ENCODE measurements at places on chromosomes 7 and 10.

GRCh38 chr7:81926-82756 is 110.2 kb upstream of the FAM20C start:
- no peak for DNase-seq

GRCh38 chr7:3910054-3910453 is 609.0 kb downstream of the SDK1 start:
- DNase-seq = no peak

DNA sequence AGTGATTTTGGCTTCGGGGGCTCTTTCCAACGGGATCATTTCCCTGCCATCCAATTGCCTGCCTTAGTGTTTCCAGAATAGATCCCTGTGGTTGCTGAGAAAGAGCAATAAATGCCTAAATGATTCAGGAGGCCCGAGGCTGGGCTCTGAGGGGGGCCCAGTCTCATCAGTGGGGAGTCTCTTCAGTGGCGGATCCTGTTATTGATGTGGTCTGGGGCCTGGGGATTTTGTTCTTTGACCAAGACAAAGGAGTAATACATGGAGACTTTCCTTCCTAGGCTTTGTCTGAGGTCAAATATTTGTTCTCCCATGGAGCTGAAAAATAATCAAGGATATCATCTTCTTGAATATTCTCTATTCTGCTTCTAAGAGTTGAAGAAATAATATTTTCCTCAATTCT is 40.8 kb downstream of the TAS2R41 start:
- no peak for DNase-seq

DNA sequence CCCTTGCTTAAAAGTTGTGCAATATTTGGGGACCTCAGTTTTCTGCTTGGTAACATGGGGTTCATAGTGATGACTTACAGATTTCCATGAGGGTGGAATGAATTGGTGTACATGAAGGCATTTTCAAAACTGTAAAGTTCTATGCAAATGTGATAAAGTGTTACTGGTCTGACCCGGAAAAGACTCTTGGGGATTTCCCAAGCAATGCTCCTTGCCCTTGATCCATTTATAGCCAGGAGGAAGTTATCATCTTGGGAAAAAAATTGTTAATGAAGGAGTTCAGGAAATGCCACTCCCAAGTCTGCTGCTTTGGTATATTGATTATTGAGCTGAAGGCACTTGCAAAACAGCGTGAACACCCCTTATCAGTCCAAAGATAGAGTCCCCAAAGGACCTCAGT is 96.3 kb upstream of the ZPBP start:
- no peak for DNase-seq

GRCh38 chr10:3401491-3401938 is 228.9 kb upstream of the PITRM1 start:
- DNase-seq = no peak

DNA sequence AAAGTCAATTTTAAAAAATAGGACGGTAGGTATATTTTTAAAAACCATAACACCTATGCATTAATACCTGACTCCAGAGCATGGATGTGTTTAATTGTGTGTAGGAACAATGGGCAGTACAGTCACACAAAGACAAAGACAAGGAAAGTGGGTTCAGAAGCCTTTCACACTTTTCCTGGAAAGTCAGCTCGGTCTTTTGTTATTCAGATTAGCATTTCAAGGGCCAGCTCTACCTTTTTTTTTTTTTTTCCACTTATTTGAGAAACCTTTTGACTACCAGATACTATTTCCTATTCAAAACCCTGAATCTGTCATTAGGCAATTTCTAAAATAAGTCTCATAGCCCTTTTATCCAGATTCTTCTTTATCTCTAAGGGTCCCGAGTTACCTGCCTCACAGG is 401.9 kb downstream of the PARD3 start:
- no peak for DNase-seq

DNA sequence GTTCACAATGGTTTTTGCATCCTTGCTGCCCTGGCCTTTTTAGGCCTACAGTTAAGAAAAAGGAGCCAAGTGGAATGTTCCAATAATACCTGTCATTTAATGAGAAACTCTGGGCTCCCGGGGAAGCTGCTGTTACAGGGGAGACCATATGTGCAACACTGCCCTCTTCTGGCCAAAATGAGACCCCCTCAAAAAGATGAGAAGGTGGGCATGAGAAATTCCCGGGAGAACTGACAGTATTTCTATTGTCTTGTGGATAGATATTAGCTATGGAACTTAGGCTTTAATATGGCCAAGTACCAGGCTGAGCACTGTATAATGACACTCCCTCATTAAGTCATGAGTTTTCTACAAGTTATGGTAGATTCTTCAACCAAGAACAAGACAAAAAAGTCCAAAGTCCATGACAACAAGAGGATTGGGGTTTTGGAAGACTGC is 99.4 kb downstream of the CCDC3 start:
- DNase-seq = peak; percentile 58

- DNase-seq = no peak
These were observed 163.3 kb upstream of the RHEB start for GRCh38 chr7:151682831-151683614.

DNA sequence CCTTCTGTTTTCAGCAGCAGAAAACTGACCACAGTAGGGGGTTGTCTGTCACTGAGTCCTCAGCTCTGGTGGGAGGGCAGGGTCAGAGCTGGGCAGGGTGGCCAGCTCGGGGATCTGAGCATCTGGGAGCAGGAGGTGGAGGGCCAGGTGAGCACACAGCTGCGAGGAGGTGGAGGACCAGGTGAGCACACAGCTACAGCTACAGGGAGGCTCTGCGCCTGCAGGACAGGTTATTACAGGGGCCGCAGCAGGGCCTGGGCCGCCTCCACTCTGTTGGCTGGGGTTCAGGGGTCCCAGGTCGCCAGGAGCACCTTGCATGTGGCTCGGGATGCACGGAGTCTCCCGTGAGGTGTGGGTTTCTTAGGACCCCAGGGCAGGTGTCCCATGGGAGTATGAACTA is 52.4 kb upstream of the PRKAR1B start:
- DNase-seq = no peak

DNA sequence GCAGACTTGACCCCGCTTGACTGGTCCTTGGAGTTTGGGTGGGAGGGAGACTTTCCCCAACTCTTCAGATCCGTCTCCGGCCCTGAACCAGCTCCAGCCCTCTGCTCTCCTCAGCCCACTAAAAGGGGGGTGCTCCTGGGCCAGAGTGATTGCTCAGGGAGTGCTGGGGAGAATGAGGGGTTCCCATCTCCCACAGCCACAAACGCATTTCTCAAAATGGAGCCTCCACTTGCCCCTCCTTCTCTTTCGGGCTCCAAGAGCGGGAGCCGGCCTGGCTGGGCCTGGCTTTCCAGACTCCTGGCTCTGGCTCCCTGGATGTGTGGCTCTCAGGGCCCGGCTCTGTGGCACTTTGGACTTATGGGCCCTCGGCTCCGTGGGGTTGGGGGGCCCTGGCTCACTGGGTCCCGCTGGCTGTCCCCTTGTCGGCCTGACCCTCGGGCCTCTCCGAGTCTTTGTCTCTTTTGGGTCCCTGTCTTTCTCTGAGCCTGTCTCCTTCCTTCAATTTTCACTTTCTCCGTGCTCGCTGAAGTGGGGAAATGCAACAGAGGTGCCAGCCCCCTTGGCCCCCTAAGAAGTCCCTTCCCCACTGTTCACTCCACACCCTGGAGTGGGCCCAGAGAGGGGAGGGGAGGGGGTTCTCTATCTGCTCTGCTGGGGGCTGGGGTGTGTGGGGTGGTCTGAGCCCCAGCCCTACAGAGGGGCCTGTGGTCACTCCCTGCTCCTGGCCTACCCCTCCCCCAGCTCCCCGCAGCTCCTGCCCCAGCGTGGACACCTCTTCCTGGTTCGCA is 713 bp downstream of the LZTS2 start:
- no peak for DNase-seq

GRCh38 chr10:132477398-132478340 is 59.9 kb upstream of the INPP5A start:
- DNase-seq = no peak

GRCh38 chr7:3214090-3214413 is 87.0 kb upstream of the SDK1 start:
- no peak for DNase-seq

GRCh38 chr10:102812231-102812876 is 24.9 kb downstream of the CYP17A1 start:
- no peak for DNase-seq

- DNase-seq = no peak
These were observed 23.8 kb downstream of the CD36 start for GRCh38 chr7:80662252-80662651.

GRCh38 chr7:155425887-155426286 is 32.0 kb upstream of the EN2 start:
- no peak for DNase-seq

GRCh38 chr7:152435384-152436110 is at the start of gene KMT2C:
Gene KMT2C (minus strand): TSS chr7:152436003. CDS start chr7:152435786, 217 bp downstream.
- DNase-seq = peak; percentile 60

GRCh38 chr10:75466001-75466400 is 34.6 kb downstream of the LRMDA start:
- DNase-seq = no peak

DNA sequence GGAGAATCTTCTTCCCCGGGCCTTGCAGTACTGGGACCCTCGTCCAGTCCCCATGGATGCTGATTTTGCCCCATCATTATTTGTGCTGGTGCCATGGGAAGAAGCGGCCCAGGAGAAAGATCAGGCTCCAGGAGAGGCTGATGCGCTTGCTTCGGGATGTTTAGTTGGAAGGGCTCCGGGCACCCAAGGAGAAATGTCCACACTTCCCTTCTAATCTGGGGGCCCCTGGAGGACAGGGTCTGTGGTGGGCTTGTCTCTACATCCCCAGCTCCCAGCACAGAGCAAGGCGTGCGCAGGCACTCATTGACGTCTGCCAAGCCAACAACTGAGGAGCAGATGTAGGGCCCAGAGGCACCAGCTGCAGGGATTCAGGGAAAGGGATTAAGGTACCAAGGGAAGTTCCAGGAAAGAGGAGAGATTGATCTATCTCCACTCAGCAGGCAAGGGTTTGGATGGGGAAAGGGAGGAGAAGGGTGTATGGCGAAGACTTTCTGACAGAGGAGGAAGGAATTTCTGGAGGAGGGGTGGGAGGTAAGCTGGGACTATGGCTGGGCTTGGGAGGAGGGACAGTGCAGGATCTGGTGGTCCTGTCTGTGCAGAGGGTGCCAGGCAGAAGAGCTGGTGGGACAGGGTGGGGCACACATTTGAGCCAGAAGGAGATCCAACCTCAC is 38.7 kb upstream of the LEP start:
- no peak for DNase-seq

GRCh38 chr10:29353305-29353704 is 64.4 kb downstream of the LYZL1 start:
- DNase-seq = no peak

DNA sequence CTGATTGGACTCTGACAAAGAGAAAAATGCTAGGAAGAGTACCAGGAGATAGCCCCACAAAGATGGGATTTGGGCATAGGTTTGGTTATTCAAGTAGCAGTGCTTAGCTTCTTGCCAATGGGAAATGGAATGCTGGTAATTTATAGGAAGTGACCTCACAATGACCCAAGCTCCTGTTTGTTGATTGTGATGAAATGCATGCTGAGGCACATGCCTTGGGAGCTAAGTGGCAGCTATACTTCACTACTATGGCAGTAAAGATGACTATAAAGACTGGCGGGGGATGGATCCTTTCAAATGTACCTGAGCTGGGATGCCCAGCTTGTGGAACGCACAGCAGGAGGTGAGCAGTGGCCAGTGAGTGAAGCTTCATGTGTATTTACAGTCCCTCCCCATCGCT is 153.8 kb downstream of the ZNF22 start:
- DNase-seq = no peak

DNA sequence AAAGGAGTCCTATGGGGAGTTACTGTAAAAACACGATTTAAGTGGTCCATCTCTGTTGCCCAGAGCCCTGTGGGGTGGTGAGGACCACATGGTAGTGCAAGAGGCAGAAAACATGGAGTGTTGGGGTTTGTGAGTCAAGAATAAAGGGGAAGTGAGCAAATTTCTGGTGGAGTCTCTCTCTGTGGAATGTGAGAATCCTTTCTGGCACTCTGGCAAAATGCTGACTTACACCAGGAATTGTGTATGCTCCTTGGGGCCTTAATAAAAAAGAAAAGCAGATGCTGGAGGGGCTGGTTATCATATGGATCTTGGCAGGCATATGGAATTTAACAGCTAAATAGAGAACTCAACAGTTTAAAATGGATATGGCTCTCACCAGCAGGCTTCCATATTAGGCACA is 486.0 kb downstream of the TNS3 start:
- DNase-seq = no peak

GRCh38 chr7:19080093-19080492 is 37.3 kb downstream of the TWIST1 start:
- DNase-seq = no peak

GRCh38 chr7:78779788-78780187 is 673.7 kb downstream of the MAGI2 start:
- no peak for DNase-seq

DNA sequence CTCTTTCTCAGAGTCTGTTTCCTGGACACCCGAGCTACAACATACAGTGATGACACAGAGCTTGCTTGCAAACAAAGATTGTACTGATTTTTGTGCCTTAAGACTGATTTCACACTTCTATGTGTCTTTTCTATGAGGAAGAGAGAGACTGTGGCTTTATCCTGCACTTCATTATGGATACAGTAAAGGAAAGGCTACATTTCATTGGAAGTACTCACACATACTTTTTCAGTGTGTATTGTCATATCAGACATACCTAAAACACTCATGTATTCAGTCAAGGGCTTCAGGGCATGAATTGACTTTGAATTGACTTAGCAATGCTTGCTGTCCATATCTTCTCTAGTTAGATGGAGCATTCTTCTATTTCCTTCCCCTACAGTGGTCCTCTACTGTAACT is 135.5 kb upstream of the IMMP2L start:
- DNase-seq = no peak

DNA sequence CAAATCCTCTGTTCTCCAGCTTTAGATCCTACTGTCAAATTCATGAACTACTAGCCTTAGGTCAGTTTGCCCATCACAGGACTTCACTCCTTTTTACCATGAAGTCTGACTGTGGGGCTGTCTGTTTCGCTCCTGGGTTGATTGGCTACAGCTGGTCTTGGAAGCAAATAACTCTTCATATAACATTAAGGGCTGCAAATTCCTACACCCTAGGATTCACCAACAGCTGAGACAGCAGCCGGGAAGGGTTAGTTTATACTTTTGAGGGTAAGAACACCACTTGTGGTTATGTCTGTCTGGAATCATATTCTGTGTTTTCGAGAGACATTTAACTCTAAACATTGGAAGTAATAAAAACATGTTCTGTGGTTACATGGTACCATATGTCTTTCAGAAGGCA is 55.9 kb upstream of the KIAA1217 start:
- no peak for DNase-seq

GRCh38 chr7:106045139-106045538 is 67.0 kb downstream of the SYPL1 start:
- DNase-seq = no peak
